ENCODE measurements at places on chromosomes 12 and 14.

DNA sequence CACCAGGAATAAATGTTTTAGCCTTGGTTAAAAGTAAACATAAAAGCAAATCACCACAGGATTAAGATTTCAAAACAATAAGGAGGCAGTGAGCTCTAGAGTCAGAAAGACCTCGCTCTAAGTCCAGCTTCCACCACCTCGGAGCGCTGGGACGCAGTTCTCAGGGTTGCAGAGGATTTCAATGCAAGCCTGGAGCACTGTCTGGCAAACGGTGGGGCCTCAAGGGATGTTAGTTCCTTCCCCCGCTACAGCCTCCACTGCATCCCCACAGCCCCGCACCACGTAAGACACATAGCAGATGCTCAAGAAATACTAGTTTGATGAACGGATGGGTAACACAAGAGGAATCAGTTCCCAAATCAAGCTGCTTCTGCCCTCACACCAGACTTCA, 39.3 kb upstream of the TMCC3 start:
- DNase-seq, result no peak

- no peak for DNase-seq
Measured at GRCh38 chr14:50605766-50606165, 45.8 kb downstream of the ATL1 start.

- DNase-seq, result no peak
Measured at GRCh38 chr12:98594050-98594835, 757 bp downstream of the SLC25A3 start.

DNA sequence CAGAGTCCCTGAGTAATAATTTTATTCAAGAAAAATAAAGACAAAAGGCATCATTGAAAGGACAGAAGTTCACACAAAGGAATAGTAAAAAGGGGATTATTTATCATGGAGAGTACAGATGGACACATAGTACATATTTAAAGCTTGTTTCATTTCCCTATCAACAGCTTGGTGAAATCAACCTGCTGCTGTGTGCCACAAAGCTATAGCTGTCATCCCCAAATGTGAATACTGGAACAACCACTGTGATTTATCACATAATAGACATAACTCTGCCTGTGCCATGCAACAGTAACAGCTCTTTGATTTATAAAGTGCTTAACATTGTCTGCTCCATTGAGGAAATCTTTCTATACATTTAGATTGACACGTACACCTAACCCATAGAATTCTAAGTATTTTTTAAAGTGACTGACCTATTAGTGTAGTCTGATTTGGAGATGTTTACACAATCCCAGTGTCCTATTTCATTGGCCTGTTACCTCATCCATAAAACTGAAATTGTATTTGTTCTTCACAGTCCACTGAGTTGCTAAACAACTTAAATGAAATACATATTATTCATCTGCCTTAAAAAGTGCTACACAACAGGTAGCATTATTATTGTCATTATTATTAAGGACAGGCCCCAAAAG, 3.3 kb downstream of the NEMF start:
- no peak for DNase-seq

DNA sequence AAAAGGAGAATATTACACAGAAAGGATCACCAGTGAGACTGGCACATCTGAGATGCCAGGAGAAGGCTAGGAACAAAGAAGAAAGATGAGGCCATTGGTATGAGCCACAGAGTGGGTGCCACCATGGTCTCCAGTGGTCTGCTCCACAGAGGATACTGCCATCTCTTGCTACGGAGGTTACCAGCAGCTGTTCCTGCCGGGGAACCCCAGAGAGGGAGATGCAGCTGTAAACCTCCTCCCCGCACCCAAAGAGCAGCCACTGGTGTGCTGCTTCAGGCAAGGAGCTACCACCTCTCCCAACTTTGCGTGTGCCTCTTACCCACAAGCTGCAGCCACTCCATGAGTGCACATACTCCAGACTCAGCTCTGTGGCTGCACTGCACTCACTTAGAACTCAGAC, 201.5 kb upstream of the RTL1 start:
- no peak for DNase-seq

GRCh38 chr12:49198431-49199155, 9.7 kb upstream of the TUBA1A start:
- DNase-seq, result no peak

- no peak for DNase-seq
Measured at GRCh38 chr14:27015065-27015464, 417.2 kb upstream of the NOVA1 start.

DNA sequence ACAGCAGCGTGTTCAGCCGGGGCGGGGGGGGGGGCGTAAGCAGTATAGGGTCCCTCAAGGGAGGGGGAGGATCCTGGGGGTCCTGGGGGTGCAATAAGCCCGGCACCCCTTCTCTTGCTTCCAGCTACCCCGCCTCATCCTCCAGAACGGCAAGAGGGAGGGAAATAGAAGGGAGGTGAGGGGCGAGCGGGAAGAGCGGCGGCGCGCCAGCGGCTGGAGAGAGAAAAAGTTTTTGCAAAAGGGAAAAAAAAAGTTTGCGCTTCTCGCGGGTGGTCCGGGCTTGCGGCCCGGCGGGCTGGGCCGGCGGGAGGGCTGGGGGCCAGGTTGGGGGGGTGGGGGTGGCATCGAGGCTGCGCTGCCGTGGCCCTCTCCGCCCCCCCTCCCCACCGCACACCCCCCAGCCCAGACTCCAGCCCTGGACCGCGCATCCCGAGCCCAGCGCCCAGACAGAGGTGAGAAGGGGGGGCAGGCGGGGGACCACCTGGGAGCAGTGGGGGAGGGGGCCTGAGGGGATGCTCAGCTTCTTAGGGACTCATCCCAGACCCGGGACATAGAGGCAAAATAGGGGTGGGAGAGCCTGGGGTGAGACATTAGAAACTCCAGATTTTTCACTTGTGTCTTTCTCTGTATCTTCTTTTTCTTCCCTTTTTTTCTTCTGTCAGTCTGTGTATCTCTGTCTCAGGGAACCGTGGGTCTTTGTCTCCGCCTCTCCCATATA, at the start of gene GLI1:
TSS of gene GLI1 (plus strand) at position 36 of the 718 bp plus-strand sequence. CDS start 3,907 bp downstream, outside the sequence.
- no peak for DNase-seq

DNA sequence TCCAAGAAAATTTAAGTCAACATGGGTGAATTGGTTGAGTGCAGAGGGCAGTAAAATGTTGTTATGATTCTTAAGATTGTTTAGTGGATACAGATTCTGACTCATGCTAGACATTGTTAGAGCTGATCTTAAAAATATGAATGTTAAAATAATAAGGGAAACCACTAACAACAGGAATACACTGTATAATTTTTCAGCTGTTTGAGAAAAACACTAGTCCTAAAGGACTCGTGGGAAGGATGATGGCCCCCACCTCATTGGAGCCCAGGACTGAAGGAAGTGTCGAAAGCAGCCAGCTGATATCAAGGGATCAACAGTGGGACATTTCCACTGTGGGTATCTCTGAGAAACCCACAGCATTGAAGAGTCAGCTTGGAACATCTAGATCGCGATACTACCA, 82.9 kb upstream of the SCAF11 start:
- DNase-seq, result no peak

- no peak for DNase-seq
Measured at GRCh38 chr14:94710731-94711130, 59.2 kb downstream of the GSC start.

GRCh38 chr12:122190842-122191668, 8.1 kb downstream of the LRRC43 start:
- DNase-seq, result no peak

- DNase-seq, result no peak
Measured at GRCh38 chr14:20748439-20748838, 2.8 kb downstream of the EDDM3A start.

DNA sequence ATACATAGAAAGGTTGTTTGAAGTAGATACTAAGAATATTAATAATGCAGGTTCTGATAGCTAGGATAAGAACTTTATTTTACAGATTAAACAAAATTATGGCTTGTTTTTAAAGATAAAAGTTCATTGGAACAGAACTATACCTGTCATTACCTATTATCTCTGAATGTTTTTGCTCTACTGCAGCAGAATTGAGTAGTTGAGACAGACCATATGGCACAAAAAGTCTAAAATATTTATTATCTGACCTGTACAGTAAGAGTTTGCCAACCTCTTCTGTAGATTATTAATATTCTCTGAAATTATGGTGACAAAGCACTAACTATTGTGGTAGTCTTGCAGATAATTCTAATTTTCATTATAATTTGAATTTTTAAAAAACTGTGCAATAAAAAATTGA, 829.1 kb upstream of the MGAT4C start:
- DNase-seq, result no peak

DNA sequence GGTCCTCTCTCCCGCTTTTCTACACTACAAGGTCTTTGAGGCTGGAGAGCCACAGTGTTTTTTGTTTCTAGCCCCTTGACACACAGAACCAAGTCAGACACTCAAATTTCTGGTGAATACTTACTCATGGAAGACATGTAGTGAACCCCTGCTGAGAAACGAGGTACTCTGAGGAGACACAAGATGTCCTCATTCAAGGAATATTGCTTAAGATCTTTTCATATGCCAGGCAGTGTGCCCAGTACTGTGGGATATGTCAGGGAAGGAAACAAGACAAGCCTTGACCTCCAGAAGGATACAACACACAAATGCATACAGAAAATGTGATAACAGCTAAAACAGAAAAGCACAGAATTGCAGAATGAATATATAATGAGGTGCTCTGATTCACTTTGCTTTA, 75.9 kb downstream of the TMTC1 start:
- no peak for DNase-seq

GRCh38 chr12:130704606-130705005, 11.5 kb downstream of the RIMBP2 start:
- DNase-seq, result no peak

DNA sequence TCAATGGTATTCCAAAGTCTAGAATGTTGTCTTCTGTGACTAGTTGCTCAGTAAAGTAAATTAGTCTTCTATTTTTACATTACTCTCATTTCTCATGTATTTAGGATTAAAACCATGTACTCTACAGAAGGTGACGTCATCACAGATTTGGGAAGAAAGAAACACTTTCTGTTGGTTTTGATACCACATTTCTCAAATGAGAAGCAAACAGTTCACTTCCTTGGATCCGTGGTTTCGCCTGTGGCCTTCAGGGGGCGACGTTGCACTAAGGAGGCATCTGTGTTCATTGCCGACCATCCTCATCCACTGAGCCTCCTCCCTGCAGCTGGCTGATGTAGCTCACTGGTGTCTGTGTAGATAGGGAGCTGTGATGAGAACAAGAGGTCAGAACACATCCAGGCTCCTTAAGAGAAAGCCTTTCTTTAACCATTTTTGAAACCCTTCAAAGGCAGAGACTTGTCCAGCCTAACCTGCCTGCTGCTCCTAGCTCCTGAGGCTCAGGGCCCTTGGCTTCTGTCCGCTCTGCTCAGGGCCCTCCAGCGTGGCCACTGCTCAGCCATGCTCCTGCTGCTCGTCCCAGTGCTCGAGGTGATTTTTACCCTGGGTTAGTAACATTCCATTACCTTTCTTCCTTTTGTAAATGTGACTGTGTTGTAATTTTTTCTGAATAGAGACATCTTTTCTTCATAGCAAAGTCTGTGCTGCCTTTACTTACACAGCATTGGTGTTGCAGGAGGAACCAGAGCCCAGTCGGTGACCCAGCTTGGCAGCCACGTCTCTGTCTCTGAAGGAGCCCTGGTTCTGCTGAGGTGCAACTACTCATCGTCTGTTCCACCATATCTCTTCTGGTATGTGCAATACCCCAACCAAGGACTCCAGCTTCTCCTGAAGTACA, 220.6 kb upstream of the OR4E1 start:
- DNase-seq, result no peak

GRCh38 chr12:97167598-97167997, 260.5 kb downstream of the NEDD1 start:
- no peak for DNase-seq

- no peak for DNase-seq
Measured at GRCh38 chr12:67853204-67853603, 136.0 kb upstream of the IFNG-AS1 start.

Data from epithelial cell of prostate (primary cell).